ENCODE measurements at places on chromosomes 5 and 9. TPM values are rescaled to one million over a fixed set of nuclear protein-coding genes. Genes with fewer than 3 reads are reported as not detected.

GRCh38 chr5:57568136-57568535 is 85.5 kb upstream of the ACTBL2 start:
- DNase-seq = no peak

- DNase-seq = no peak
Measured at GRCh38 chr5:142984011-142984410, 213.8 kb downstream of the ARHGAP26 start.

- DNase-seq = no peak
Measured at GRCh38 chr9:125239631-125240597, 1.2 kb downstream of the HSPA5 start.

Gene ANKRD18B
- 0.75 TPM for total RNA-seq

- no peak for DNase-seq
Measured at GRCh38 chr5:58407042-58407719, 52.7 kb downstream of the PLK2 start.

Gene RPL12
- 2,463 TPM for total RNA-seq

Gene AMBP
- 6.6 TPM for total RNA-seq

- no peak for DNase-seq
Measured at GRCh38 chr5:146595088-146595487, 79.1 kb upstream of the GPR151 start.

DNA sequence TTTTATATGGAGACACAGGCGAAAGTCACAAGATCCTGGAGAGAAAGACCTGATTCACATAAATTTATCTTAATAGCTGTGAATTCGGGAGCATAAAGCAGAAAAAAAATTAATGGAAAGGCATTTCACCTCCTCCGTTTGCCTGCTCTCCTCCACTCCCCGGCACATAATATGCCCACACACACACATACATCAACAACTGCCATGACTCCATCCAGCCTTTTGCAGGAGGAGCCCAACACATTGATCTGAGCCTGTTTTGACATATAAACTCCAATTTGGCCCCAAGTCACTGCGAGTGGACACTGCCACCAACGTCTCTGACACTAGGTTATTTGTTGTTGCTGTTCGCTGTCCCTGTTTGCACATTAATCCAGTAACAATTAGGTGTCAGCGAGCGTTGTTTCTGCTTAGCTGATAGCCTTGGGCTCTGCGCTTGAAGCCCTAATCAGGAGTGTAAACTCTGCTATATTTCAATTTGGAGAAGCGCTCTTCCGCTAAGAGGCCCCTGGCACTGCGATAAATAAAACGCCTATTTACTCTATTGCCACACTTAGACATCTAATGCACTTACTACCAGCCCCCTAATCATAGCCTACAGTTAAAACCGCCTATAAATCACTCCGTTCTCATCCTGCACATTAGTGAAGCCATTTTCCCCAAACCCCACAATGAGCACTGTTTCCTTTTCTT is 195.8 kb upstream of the TBCA start:
- DNase-seq = no peak

GRCh38 chr9:23638837-23639426 is 187.1 kb downstream of the ELAVL2 start:
- DNase-seq = no peak

DNA sequence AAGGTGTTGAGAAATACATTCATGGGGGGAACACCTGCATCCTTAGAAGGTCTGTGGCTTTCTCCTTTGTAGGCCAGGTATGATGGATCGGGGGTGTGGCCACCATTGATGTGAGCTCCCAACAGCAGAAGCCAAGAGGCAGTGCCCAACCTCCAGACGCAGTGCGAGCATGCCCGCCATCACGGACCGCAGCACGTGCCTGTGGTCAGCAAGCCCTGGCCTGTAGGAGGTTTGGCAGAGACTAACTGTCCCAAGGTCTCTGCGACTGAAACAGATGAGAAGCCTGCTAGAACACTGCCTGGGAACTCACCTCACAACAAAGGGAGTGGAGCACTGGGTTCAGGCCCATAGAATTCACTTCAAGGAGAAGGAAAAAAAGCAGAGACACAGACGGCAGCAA is 31.9 kb upstream of the ZNF354A start:
- no peak for DNase-seq

- no peak for DNase-seq
Measured at GRCh38 chr9:127390563-127390962, 6.4 kb upstream of the SLC2A8 start.

DNA sequence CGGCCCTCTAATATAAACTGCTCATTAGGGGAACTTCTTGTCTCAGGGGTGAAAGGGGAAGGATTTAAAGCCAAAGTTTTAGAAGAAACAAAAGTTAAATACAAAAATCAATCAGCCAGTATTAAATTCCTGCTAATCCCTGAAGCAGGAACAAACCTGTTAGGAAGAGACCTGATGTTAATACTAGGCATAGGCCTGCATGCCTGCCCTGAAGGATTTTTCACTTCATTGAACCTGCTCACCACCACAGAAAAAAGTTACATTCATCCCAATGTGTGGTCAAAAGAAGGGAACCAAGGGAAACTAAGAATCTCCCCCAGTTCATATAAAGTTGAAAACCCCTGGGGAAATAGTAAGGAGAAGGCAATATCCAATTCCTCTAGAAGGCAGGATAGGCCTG is 9.4 kb upstream of the RNF180 start:
- DNase-seq = no peak

Gene PDLIM4
- total RNA-seq = 96.0 TPM

DNA sequence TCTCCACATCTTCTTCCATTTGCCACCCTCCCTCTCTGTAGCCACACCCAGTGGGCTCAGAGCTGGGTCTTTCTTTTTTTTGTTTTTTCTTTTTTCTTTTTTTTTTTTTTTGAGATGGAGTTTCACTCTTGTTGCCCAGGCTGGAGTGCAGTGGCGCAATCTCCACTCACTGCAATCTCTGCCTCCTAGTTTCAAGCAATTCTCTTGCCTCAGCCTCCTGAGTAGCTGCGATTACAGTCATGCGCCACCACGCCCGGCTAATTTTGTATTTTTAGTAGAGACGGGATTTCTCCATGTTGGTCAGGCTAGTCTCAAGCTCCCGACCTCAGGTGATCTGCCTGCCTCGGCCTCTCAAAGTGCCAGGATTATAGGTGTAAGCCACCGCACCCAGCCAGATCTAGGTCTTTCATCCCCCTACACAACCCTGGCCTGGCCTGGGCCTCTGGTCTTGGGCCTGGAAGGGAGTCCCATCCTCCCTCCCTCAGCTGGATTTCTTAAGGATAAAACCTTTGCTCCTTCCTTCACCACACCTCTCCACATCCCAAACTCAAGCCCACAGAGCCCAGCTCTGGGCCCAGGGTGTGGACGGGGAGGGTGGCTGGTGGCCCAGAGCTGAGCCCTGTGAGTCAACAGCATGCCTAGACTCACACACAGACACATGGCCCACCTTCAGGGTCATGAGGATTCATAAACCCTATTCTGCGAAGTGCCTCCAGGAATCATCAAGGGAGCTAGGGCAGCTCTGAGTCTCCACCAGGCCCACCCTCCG is 18.8 kb upstream of the KCNIP1 start:
- no peak for DNase-seq

DNA sequence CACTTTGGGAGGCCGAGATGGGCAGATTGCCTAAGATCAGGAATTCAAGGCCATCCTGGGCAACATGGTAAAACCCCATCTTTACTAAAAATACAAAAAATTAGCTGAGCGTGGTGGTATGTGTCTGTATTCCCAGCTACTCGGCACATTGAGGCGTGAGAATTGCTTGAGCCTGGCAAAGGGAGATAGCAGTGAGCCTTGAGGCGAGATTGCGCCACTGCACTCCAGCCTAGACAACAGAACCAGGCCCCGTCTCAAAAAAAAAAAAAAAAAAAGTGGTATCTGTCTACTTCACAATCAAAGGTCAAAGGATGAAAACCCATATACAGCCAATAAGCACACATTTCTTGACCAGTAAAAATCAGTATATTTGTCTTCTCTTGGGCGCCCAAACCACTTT is 728.5 kb upstream of the ADAMTS16 start:
- DNase-seq = no peak

GRCh38 chr5:157993201-157993600 is 134.3 kb upstream of the CLINT1 start:
- no peak for DNase-seq

DNA sequence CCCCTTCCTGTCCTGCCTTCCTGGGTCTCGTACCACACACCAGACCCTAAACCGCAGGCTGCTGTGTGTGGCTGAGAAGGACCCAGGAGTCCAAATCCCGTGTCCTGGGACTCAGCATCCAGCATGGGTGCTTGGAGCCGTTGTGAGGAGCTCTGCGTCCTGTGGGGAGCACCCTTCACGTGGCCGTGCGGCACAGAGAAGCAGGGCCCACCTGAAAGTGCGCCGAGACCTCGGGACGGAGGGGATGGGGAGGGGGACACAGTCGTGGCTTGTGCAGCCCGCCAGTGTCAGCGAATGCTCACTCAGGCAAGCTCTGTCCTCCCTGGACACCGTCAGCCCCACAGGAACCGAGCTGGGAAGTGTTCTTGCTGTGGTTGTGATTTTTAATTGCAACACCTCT is 244.6 kb downstream of the CACNA1B start:
- DNase-seq = no peak

Gene PCDHGC5
- 0.06 TPM for total RNA-seq

DNA sequence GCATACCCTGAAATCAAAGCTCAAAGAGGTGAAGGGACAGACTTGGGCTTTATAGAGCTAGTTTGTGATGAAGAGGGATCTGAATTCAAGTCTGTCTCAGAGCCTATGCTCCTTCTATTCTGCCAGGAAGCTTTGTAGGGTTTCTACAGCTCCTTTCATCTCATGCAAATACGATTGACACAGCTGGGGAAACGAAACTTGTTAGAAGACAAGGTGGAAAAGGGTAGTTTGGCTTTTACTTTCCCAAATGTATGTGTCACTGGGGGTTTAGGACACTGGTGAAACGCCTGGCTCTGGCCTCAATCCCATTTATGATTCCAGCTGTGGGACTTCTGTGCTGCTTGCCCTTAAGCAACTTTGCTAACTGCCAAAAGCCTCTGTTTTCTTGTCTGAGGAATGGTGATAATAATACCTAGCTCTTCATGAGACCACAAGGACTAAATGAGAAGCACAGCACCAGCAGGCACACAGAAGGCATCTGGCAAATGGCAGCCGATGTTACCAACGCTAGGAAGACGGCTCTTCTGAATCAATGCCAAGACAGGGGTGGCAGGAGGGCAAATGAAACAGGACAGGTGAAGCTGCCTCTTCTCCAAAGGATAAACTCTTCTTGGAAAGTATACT is 70.3 kb upstream of the EQTN start:
- no peak for DNase-seq

- no peak for DNase-seq
Measured at GRCh38 chr5:77024490-77024889, 5.7 kb upstream of the AGGF1 start.

- no peak for DNase-seq
Measured at GRCh38 chr5:6449465-6450158, 953 bp downstream of the UBE2QL1 start.

Gene OTP
- total RNA-seq = not detected

Gene BTNL3
- not detected for total RNA-seq
